NCI-H524 (cell line): ENCODE measurements at places on chromosomes 2 and 18.

- no peak for DNase-seq
Measured at GRCh38 chr2:234841321-234842015, 110.3 kb upstream of the SH3BP4 start.

DNA sequence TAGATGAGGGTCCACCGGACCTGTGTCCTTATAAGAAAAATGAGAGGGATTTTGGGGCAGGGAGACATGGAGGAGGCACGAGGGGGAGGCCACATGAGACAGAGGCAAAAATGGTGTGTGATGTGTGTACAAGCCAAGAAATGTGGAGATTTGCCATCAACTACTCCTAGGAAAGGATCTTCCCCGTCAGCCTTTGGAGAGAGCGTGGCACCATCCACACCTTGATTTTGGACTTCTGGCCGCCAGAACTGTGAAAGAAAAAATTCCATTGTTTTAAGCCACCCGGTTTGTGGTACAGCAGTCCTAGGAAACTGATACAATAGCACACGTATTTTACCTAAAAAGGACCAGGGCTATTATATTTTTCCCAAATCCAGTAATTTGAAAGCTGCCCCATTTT is 829.0 kb upstream of the SALL3 start:
- no peak for DNase-seq

DNA sequence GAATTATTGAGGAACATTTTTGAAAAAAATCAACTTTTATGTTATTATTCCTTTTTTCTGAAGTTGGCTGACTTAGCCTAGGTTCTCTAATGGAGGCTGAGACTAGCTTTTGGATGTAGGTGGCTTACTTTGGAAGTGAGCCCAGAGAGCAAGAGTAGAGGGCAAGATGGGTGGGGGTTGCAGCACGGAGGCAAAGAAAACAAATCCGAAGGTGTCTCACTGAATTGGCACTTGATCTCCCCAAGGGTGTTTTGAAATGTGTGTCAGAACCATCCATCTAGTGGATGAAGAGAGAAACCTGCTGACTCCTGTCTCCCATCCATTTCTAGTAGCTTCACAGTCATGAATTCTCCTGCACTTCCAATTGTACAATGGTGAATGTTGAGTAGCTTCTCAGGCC is 390.7 kb downstream of the TMEM182 start:
- DNase-seq = no peak

DNA sequence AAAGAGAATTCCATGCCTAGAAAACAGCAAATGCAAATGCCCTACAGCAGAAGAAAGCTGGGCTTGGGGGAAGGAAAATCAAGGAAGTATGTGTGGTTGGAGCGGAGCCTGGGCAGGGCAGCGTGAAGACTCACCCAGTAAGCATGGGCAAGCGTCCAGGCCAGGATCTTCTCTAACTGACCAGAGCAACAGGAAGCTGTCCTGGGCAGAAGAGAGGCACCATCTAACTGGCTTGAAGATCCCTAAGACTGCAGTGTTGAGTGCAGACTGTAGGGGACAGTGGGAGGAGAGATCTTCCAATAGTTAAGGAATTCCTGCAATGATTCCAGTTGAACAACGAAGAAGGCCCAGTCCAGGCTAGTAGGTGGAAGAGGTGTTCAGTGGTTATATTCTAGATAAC is 57.9 kb downstream of the NXPH2 start:
- no peak for DNase-seq

DNA sequence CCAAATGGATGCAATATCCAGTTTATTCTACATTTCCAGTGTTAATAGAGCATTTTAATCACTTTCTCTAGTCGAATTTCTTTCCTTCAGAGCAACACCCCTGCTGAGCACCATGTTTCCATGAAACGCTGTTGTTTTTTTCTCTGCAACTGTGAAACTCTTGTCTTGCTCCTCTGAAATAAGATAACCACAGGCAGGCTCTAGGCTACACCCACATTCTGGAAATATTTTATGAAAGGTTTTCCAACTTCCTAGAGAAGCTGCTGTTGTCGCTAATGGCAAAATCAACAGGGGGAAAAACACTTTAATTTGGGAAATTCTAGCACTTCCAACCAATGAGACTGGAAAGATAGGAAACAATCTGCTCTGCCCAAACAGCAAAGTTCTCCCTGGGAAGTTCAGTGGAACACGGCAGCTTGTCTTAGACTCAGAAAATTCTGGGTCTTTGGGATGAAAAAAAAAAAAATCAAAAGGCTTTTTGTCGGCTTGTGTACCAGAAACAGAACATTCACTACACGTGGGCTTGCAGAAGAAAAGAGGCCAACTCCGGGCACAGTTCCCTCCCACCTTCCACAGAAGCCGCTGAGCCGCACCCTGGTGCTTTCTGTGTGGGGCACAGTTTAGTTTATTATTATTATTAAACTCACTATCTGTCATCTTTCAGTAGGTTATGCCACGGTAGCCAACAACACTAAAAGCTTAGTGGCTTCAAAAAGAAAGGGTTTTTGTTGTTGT is 98.7 kb downstream of the MMADHC start:
- DNase-seq = no peak

GRCh38 chr18:27564066-27564465 is 379.0 kb upstream of the CHST9 start:
- DNase-seq = no peak

- DNase-seq = no peak
Measured at GRCh38 chr18:75871596-75871995, 444.1 kb upstream of the SMIM21 start.

GRCh38 chr2:104793966-104794365 is 59.9 kb upstream of the POU3F3 start:
- no peak for DNase-seq

DNA sequence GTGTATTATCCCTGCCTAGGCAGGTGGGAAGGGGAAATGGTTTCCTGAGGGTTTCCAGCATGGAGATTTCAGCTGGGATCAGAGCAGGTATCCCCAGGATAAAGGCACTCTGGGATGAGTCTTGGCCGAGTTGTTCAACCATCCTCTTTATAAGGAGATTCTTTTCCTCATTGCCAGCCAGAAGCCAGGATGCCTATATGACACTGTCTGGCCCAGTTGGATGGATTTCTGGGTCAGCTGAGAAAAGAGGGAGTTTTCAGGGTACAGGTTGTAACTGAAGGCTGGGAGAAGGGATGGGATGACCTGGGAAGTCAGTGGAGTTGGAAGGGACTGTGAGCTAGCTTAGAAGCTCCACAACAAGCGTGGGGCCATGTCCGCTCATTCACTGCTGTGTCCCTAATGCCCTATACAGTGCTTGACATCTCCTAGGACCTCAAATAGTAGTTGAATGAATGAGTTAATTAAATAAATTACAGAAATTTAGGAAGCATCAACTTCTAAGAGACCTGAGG is 8.3 kb downstream of the RHOB start:
- no peak for DNase-seq

DNA sequence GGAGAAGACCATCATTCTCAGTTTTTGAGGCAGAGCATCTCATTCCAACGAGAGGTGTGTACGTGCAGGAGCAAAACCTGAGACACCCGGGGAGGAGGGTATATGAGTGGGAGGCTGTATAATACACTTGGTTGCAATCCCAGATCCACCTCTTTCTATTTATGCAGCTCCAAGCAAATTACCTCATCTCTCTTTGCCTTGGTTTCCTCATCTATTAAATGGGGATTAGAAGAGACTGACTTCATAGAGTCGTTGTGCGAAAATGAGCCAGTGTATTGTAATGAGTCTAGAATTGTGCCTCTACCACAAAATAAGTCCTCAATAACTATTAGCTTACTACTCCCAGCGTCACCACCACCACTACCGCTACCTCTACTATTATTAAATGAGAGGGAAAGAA is 40.1 kb downstream of the TGOLN2 start:
- no peak for DNase-seq

DNA sequence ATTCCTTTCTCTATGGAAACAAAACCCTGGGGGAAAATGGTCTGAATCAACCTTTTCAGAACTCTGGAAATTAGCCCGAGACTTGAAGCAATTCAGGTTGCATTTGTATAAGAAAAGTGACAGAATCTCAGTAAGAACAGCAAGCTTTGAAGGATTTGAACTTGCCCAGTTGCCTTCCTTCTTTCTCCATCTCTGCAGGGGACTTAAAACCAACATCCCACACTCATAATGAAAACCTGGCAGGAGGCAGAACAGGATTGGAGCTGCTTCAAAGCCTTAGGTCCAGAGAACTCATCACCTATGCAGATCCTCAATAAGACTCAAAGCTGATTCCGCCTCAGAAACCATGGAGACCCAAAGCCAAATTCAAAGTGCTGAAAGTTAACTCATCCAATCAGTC is 790.5 kb upstream of the ID2 start:
- no peak for DNase-seq

DNA sequence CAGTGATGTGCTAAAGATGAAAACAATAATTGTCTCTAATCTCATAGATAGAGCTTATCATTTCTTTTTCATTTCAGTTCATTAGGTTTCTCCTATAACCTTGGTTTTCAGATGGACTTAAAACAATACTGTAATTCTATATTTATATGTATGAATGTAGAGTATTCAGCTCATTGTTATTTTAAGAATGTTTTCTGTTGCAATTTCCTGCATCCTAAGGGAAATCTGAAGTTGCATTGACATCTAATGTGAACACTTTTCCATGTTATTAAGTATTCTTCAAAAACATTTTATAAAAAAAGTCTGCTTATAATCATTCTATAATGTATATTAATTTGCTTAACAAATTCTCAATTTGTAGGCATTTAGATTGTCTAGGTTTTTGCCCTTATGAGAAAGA is 288.9 kb downstream of the XIRP2 start:
- no peak for DNase-seq

DNA sequence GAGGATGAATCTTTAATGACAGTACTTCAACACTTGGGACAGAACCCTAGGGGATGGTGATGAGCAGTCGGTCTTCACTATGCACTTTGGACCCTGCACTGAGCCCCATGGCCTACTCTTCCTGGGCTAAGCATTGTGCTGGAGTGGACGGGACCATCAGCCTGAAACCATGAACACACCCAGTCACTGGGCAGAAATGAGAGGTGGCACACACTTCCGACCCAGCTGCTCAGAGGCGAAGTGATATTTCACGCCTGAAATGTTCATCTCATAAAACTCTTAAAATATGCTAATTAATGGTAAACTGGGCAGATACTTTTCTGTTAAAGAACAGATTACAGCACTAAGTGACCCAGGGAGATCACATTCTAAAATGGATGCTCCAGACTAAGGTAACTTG is 150.3 kb upstream of the NDUFV2 start:
- DNase-seq = no peak

DNA sequence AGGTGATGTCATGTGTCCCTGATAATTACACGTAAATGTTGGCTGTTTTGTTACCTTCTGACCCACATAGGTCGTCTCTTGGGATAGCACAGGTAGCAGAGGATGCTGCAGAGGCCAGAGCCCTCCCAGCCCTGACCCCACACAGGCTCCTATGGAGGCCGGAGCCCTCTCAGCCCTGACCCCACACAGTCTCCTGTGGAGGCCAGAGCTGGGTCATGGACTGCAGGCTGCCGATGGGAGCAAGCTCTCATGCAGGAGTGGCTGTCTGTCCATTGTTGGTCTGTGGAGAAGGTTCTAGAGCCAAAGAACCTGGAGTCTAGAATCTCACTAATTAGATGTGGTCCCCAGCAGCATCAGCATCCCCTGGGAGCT is 155.5 kb downstream of the LDLRAD4 start:
- DNase-seq = no peak

- no peak for DNase-seq
Measured at GRCh38 chr2:46393347-46393820, 86.0 kb upstream of the TMEM247 start.
